Activated T-cell treated with anti-CD3 and anti-CD28 coated beads, Interleukin-2, amount 50 U/mL, for 4 hours (primary cell): ENCODE measurements at places on chromosomes 16 and 17.

GRCh38 chr16:53091466-53092211, 36.8 kb downstream of the CHD9 start:
- no peak for DNase-seq

- DNase-seq: no peak
These were observed 148.0 kb upstream of the TNRC6C start for GRCh38 chr17:77810536-77810935.

DNA sequence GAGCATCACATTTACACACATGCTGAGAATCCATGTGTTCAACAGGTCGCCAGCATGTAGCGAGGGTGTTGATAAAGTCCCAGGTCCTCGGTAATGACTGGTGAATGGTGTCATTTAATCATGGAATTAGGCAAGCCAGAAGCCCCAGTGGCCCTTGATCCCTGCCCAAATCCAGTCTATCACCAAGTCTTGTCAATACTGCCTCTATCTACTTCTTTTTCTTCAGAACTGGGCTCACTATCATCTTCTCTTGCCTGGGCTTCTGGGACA, 31.3 kb upstream of the MED13 start:
- DNase-seq: no peak

DNA sequence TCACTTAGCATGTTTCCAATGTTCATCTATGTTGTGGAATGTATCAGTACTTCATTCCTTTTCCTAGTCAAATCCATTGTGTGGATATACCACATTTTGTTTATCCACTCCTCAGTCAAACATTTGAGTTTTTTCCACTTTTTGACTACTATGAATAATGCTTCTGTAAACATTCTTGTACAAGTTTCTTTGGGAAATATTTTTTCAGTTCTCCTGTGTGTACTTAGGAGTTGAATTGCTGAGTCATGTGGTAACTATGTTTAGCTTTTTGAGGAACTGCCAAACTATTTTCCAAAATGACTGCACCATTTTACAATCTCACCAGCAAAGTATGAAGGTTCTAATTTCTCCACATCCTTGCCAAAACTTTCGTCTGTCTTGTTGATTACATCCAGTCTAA, 223.7 kb upstream of the AXIN2 start:
- no peak for DNase-seq

- no peak for DNase-seq
These were observed 9.4 kb downstream of the MFSD6L start for GRCh38 chr17:8789743-8790142.

DNA sequence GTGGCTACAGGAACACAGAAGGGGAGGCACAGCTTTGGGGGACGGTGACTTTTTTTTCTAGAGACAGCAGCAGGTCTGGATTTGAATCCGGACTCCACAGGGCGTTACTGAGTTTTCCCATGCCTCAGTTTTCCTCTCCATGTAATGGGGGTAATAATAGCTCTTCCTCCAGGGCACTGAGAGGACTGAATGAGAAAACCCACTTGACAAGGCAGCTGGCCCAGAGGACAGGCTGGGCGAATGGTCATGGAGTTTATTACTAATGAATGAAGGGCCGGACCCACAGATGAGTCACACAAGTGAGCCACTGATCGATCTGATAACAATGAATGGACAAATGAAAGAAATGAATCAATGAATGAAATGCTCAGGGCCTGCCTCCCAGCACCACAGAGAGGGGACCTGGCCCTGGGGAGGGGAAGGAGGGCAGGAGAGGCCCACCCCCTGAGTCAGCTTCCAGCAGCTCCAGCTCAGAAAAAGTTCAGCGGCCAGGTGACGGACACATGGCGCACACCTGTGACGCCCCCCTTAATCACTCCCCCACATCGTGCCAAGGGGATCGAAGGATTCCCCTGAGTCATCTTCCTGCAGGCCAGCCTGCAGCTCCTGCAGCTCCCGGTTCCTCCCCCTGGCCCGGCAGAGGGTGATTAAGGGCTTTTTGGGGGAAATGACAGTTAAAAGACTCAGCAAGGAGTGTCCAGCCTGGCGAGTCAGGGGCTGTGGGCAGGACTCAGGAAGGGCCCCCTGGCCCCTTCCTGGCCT, 54.3 kb downstream of the SOCS1 start:
- no peak for DNase-seq
